ENCODE measurements at places on chromosomes 3 and 15.

DNA sequence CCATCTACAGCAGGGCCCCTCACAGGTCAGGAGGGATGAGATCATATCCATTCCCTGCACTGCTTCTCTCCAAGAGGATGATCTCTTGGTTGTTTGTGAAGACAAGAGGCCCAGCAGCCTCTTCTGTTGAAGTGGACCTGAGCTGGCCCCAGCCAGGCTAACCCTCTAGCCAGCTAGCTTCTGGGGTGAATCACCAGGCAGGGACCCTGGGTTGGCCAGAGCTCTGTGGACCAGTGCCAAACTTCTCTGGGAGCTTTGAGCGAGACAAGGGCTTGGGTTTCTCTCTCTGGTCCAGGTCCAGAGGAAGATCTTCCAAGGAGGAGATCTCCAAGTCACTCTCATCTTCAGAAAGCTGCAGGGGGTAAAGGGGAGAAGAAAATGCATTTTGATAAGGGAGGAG lies 52.7 kb downstream of the CLDN18 start:
- DNase-seq: no peak

- DNase-seq: no peak
These were observed 211.3 kb downstream of the KLF13 start for GRCh38 chr15:31537770-31538592.

- DNase-seq: no peak
These were observed 38.3 kb upstream of the AADAC start for GRCh38 chr3:151775314-151776258.

GRCh38 chr3:33074217-33075067 lies 22.5 kb downstream of the GLB1 start:
- peak; percentile 51 for DNase-seq

- no peak for DNase-seq
These were observed 42.5 kb upstream of the NUDT16 start for GRCh38 chr3:131338948-131339640.

DNA sequence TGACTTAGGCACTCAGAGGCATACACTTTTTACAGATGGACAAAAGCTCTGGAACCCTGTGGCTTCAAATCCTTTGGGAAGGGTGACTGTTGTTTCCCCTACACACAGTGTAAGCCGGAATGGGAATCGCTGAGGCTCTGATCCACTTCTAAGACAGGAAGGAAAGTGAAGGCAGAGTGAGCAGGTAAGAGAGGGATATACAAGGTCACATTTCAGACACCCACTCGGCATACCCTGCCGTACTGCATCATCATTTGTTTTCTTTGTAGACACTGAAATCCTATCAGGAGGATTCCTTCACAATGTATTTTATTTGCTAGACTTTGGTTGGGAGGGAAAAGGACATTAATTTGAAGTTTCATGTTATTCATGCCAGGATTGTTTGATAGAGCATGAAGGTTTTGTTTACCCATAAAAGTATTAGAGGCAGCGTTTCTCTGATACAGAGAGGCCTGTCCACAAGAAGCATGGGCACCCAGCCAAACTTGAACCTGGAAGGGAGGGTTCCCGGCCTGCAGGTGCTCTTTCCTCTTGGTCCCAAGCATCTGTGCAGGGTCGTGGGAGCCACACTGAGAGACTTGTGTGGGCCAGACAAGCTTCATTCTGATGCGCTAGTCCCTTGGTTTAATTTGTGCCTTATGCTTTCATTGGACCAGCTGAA lies 21.9 kb upstream of the POLR2M start:
- no peak for DNase-seq

DNA sequence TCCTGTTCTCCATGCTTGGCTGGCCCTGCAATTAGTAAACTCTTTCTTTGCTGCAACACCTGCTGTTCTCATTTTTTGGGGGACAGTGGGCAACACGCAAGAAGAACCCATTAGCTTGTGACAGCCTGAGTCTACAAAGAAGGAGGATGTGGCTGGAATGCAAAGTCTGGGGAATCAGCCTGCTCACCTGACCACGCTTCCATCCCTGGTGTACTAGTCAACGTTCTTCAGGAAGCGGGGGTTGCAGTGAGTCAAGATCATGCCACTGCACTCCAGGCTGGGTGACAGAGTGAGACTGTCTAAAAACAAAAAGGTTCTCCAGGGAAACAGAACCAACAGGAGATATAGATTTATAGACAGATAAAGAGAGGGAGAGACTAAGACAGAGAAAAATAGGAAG lies 27.7 kb upstream of the KBTBD12 start:
- DNase-seq: no peak

DNA sequence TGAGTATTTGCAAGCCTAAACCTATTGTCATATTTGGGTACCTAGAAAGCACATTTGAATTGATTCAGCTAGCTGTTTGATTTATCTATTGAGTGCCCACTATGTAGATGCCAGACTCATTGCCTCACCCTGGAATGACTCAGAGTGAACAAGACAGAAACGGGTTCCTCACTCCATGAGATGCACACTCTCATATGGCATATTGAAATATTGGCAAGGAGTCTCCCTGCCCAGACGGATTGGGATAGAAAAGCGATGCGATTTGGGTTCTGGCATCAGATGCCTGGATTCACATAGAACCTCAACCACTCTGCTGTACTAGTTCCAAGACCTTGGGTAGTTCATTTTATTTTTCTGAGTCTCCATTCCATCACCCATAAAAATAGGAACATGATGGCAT lies 22.5 kb downstream of the LRRN1 start:
- no peak for DNase-seq

- DNase-seq: peak; percentile 88
These were observed at the start of gene ADPRH for GRCh38 chr3:119579366-119580066. Gene ADPRH (plus strand): TSS chr3:119579492. CDS start chr3:119582170, 2,678 bp downstream.

GRCh38 chr15:77370580-77370979 lies 49.3 kb downstream of the PEAK1 start:
- no peak for DNase-seq

DNA sequence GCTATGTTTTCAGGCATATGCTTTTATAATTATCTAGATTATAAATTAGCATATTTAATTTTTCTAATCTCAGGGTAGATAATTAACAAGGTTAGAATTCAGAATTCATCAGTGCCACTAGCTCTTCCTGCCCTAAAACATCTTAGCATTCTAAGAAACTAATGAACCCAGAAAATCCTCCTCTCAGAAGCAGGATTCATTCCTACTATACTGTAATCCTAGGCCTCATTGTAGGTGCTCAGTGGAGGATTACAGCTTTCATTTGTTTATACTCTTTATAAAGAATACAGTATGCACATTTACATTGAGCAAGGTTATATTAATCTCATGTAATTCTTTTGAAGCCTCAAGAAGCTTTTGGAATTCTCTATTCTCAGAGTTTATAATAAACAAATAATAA lies 20.9 kb downstream of the ACAD11 start:
- DNase-seq: no peak

GRCh38 chr15:55283379-55284147 lies 6.0 kb downstream of the RAB27A start:
- DNase-seq: no peak

DNA sequence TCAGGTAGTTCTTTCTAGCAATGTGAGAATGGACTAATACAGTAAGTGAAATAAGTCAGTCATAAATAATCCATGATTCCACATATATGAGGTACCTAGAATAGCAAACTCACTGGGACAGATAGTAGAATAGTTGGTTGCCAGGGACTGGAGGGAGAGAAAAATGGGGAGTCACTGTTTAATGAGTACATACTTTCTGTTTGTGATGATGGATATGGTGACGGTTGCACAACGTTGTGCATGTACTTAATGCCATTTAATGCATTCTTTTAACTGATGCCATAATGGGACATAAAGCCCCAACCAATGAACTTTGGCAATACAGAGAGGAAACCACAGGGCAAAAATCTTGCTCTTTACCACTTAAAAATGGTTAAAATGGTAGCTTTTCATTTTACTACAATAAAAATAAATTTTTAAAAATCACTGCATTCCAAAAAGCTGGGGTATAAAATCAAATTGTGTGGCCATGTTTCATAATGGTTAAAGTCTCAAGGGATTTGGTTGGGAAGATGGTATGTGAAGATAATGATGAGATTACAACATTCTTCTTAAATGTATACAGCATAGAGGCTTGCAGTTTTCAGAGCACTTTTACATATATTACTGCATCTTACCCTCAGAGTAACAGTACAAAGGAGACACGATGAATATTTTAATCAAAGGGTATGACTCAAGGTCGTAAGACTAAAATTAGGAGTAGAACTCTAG lies 45.2 kb downstream of the ADAM10 start:
- DNase-seq: no peak

DNA sequence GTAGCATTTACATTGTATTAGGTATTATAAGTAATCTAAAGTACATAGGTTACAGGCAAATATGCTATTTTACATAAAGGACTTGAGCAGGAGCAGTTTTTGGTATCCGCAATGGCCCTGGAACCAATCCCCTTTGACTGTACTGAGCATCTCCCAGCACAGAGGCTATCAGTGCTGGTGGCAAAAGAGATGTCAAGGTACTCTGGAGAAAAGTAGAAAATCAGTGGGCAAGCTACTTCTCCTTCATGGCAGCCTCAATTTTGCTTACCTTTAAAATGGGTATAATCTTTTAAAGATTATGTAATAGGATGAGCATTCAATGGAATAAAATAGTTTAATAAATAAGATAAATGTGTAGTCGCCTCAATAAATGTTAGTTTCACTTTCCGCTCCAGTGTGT lies 56.7 kb upstream of the LMCD1 start:
- DNase-seq: no peak

GRCh38 chr15:75397494-75397893 lies 29.1 kb upstream of the MAN2C1 start:
- DNase-seq: no peak

- DNase-seq: no peak
These were observed 26.6 kb downstream of the RFT1 start for GRCh38 chr3:53103397-53104296.

DNA sequence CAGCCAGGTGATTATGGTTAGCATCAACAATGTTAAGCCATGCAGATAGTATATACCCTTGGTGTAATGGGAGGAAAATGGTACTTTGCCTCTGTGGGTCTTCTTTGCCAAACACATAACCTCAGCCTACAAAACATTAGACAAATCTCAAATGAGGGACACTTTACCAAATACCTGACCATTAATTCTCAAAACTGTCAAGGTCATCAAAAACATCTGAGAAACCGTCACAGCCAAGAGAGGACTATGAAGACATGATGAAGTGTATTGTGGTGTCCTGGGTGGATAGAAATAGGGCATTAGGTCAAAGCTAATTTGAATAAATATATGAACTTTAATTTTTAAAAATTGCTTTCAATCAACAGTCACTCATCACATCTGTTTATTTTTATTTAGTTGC lies 1036.1 kb downstream of the AGBL1 start:
- DNase-seq: no peak

DNA sequence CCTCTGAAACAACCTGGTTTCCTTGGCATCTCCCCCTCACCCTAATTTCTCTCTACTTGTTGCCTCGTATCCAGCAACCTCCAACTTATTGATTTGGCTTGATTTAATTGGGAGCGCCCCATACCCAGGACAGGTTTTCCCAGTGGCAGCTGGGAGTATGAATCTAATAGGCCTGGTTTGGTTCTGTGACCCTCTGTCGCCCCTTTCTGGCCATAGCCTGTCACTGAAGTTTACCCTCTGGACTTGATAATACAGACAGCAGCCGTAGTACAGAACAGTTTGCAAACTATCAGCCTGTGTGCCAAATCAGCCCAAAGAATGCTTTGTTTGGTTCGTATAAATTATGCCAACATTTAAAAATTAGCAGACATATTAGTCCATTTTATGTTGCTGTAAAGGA lies 525.1 kb upstream of the GOLIM4 start:
- DNase-seq: peak; percentile 24

DNA sequence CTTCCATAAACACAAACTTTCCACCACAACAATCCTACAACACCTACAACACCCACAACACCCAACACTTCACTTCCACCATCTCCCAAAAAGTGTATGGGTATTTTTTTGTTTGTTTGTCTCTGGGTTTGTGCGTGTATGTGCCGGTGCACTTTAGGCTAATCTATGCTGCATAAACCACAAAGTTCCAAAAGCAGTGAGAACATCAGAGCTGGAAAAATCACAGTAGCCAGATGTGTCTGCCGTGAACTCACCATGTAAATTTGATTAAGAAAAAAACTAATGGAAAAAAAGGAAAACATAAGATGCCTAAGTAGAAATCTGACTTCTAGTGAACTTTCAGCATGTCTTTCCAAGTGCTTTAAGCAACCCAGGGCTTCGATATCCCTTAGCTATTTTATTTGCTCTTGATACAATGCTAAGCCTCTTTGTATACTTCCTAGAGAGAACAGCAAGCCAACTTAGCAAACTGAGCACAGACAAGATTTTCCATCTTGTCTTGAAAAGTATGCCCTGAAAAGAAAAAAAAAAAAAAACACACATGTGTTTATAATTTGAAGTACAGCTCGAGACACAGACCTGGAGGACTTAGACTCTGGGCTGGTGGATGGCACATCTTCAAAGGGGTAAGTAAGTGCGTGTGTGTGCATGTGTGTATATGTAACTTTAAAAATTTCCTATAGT lies 91.4 kb downstream of the WWTR1 start:
- peak; percentile 60 for DNase-seq

GRCh38 chr3:100002599-100003350 lies 111.5 kb downstream of the FILIP1L start:
- DNase-seq: no peak

DNA sequence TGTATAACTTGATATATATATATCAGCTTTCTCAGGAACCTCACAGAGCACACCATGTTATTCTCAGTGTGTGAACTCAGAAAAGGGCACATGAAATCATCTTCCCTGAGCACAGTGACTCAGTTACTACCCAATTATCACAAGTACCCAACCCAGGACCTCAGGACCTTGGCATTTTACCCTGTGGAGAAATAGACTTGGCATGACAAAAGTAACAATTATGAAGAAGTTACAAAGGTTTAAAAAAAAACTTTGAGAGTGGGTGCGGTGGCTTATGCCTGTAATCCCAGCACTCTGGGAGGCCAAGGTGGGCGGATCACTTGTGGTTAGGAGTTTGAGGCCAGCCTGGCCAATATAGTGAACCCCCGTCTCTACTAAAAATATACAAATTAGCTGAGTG lies 52.4 kb downstream of the ONECUT1 start:
- peak; percentile 23 for DNase-seq

- no peak for DNase-seq
These were observed 34.2 kb upstream of the MTMR14 start for GRCh38 chr3:9615003-9615628.

DNA sequence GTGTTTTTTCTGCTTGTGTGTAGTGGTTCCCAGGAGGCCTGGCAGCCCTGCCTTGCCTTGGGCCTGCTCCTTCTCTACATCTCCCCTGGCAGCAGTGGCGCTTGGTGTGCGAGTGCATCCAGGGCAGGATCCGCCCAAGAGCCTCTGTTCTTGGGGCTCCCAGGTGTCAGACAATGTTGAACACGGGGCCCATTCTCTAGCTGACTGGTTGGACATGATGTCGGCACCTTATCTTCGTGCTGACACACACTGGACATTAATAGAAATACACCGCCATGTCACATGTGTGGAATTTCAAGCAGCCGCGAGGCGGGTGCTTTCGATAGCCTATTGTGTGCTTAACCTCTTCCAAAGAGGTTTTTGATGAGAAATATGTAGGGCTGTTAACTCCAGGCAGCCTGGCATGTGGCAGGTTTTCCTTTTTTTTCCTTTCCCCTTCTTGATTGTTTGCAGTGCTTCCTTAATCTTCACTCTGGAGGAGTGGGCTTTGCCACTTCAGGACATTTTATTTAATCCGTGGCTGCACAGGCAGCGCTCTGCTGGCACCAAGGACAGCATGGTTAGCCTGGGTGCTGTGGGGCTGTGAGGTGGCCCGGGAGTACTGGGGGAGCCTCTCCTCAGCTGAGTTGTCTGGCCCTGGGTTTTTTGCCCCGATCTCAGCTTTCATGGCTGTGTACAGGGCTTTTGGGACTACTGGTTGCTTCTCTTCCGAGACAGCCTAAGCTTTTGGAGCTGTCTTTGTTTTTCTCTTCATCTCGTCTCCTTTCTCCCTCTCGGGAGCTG lies 42.5 kb downstream of the CHCHD6 start:
- no peak for DNase-seq

Data from femur (tissue), 1 donor.